Pulmonary artery endothelial cell (primary cell): ENCODE measurements at places on chromosomes 7 and 10. TPM values are rescaled to one million over a fixed set of nuclear protein-coding genes. Genes with fewer than 3 reads are reported as not detected.

Gene DDC
- not detected in 2 replicates for total RNA-seq

- DNase-seq, result no peak
These were observed 65.1 kb upstream of the ITGA8 start for GRCh38 chr10:15784662-15785300.

- DNase-seq, result no peak
These were observed 14.5 kb downstream of the GPR146 start for GRCh38 chr7:1058821-1059199.

DNA sequence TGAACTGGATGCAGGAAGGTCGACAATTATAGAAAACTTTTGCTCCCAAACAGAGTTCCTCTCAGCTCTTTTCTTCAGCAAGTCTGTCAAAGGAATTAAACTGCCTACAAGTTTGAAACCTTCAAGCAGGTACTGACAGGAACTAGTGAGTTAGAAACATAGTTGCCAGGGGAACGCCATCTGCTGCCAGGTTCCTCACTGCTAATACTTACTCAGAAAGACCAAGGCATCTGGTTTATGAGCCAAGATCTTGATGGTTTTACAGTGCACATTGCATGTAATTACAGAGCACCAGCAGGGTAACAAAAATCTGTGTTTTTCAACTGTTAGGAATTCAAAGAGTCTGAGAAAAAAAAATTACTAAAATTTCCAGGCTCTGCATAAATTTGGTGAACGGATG lies 300.0 kb upstream of the NRG3 start:
- DNase-seq, result no peak

- no peak for DNase-seq
These were observed 23.7 kb upstream of the LAMB1 start for GRCh38 chr7:108026647-108027046.
